NCI-H774 (cell line): ENCODE measurements at places on chromosomes 1 and 21.

GRCh38 chr1:186738926-186739325, 58.7 kb upstream of the PTGS2 start:
- DNase-seq = no peak

DNA sequence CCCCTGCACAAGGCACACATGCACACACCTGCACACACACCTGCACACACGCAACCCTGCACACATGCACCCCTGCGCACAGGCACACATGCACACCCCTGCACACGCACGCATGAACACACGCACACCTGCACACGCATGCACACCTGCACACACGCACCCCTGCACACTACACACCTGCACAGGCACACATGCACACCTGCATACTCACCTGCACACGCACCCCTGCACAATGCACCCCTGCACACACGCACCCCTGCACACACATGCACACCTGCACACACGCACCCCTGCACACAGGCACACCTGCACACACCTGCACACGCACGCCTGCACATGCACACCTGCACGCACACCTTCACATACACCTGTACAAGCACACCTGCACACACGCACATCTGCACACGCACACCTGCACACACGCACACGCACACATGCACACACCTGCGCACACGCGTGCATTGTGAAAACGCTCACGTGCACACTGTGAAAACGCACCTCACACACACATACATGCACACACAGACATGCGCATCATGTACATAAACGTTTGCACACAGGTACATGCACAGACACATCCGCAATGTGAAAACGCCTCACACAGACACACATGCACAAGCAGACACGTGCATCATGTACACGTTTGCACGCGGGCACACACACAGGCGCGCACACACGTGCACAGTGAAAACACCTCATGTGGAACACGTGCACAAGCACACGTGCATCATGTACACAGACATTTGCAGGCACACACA, 8.2 kb downstream of the DVL1 start:
- DNase-seq = no peak

DNA sequence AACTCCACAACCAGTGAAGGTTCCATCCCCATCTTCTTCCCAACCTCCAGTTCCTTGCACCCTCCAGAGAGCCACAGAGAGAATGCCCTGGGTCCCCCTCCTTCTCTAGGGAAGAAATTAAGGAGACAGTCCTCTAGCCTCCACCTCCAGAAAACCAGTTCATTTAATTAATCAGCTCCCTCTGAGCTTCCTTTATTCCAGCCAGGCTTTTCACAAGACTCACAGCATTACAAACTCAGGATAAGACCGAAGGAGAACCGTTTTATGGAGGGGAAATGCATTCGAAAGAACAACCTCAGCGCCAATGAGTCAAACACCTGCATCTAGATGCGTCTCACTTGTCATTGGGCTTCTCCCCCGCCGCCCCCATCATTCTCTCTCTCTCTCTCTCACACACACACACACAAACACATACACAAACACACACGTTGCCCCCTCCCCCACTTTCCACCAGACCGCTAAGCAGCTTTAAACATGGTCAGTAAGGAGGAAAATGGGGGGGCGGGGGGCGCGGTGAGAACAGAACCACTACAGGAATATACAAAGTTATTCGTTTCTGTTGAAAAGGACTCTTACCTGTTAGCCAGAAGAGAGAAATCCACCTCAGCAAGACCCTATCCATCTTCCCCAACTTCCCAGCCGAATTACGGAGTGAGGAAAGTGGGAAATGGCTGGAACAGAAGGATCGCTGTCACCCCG, 544 bp downstream of the ILDR2 start:
- DNase-seq = no peak

GRCh38 chr1:182181167-182181572, 119.7 kb upstream of the ZNF648 start:
- no peak for DNase-seq

DNA sequence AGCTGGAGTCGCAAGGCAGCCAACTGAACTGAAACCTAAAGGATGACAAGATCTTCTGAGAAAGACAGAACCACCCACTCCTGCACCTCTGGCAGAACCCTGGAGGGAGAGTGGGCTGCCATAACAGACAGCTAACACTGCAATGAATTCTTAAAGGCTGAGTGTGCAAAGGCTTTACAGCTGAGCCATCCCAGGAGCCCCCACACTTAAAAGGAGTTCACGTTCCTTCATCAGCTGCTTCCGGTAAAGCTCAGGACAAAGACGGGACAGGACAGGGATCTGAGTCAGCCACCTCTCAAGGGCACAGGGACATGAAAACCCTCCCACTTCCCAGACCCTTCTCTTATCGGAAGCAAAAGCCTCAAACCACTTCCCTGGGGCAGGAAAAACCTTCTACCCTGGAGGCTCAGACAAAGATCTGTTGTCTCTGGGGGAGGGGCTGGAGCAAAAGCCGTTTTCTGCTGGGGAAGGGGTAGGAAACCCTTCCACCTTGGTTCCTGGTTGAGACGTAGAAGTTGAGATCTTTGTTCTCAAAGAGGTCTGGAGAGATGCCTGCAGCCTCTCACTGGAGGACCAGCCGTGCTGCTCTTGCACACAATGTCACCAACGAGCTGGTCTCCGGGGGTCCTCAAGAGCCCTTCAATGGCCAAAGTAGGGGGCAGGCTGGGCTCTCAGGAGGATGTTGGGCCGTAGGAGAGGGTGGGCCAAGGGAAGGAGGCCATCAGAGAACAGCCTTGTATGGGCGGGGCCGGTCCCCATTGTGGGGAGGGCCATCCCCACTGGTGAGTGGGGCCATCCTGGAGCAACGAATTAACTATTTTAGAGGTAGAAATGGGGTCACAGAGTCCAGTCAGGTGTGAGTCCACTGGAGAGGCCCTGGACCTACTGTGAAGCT, 452.4 kb downstream of the PTPRU start:
- no peak for DNase-seq

DNA sequence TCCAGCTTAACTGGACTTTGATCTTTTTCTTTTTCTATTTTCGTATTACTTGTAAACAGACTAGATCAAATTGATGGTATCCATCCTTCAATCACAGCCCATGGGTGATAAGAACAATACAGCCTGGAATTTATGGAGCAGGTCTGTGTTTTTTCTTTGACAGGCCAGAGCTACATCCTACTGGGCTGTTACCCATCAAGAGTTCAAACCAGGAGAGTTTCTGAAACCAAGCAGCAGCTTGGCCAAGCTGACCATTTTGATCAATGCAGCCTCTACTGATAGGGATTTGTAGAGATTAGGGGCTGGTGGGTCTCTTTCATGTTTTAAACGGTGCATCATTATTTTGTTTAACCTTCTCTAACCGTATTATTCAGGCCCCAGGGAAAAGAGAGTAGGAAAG, 24.3 kb upstream of the CCDC190 start:
- DNase-seq = no peak

DNA sequence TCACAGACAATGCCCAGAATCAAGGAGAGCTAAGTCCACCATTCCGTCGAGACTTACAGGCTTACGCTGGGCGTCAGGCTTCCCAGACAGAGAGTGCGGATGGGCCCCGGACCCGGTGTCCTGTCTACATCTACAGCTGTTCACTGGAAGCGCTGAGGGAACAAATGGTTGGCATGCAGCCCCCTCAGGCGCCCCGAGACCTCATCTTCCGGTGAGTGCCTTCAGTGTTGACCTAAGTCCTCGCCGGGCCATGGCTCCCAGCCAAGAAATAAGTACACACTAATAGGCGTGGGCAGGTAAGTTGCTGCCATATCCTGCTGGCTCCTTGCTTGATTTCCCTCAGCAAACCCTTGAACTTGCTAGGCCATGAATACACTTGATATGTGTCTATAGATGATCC, 26.2 kb downstream of the HYI start:
- DNase-seq = no peak

GRCh38 chr1:34113362-34113761, 51.7 kb downstream of the CSMD2 start:
- DNase-seq = peak; percentile 19

DNA sequence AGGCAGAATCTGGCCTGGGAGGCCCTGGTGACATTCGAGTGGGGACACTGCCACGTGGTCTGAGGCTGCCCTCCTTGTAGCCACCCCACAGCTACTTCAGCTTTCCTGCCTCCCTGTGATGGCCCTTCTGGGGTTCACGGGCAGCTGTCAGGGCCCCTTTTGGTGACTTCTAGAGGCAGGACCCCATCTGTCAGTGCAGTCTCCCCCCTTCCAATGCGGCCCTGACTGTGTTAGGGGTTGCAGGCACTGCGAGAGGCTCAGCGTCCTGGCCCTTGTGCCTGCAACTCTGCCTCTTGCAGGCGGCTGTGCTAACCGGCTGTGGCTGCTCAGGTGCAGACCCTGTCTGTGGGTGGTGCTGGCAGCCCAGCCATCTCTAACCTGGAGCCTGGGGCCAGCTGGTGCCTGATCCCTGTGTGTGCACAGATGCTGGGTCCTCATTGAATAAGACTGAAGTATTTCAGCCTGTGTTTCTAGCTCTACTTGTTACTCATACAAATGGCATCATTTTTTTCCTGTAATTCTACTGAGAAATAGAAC, 62.2 kb downstream of the S100B start:
- DNase-seq = no peak

DNA sequence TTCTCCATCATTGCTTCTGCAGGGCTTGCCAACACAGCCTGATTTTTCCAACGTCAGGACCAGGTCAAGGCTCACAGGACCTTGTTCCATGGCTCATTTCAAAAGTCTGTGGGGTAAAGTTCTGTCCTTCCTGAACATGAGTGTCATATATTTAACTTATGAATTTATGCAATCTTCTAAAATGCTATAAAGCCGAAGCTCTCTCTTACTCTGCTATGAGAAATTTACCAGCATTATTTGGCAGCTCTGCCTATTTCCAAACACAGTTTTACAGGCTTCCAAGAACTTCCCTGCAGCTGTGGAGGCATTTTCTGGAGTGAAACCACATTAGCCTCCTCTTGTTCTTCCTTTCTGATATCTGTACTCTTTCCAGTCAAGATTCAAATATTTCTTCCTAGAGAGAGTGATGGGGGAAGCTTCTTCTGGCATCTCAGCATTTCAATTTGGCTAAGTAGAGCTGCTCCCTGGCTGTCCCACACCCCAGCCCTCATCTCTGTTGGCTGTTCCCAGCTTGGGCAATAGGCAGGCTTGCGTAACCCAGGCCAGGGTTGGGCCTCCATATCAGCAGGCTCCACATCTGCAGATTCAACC, 15.6 kb upstream of the HMGCS2 start:
- DNase-seq = no peak

- DNase-seq = no peak
Observed at GRCh38 chr1:18253093-18253492, 145.5 kb downstream of the IGSF21 start.

DNA sequence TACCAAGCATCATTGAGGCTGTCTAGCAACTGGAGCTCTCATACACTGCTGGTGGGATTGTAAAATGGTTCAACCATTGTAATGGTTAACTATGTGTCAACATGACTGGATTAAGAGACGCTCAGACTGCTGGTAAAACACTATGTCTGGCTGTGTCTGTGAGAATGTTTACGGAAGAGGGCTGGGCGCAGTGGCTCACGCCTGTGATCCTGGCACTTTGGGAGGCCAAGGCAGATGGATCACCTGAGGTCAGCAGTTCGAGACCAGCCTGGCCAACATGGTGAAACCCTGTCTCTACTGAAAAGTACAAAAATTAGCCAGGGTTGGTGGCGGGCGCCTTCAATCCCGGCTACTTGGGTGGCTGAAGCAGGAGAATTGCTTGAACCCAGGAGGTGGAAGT, 4.8 kb upstream of the FCRLA start:
- DNase-seq = peak; percentile 70

DNA sequence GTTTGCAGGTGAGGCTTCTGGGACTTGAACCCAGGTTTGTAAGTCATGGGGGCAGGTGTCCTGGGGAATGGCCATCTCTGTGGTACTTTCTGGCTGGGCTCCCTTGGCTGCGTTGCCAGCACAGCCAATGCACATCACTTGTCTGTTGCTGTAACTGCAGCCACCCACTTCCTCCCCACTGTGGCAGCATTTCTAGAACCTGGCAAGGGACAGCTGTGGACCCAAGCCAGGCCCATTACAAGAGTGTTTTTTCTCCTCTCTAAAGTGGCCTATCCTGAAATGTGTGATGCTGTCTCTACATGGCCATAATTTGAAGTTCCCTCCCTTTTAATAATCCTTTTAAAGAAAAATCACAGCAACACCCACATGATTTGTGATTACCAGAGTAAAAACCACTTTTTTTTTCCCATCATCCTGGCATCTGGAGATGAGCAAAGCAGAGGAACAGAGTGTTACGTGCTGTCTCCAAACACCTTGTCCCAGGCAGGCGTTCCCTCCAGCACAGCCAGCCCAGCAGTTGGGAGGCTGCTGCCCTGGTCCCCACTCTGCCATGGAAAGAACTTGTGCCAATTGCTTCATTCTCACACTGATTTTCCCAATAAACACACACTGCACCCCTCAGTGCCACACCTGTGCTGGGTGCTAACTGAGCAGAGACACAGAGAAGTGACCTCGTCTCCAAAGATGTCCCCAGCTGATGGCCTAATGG, 360.6 kb upstream of the USP24 start:
- no peak for DNase-seq
